GM06990 (cell line): ENCODE measurements at places on chromosomes 2 and 18.

- DNase-seq = no peak
Observed at GRCh38 chr2:39264733-39265132, 21.0 kb upstream of the CDKL4 start.

DNA sequence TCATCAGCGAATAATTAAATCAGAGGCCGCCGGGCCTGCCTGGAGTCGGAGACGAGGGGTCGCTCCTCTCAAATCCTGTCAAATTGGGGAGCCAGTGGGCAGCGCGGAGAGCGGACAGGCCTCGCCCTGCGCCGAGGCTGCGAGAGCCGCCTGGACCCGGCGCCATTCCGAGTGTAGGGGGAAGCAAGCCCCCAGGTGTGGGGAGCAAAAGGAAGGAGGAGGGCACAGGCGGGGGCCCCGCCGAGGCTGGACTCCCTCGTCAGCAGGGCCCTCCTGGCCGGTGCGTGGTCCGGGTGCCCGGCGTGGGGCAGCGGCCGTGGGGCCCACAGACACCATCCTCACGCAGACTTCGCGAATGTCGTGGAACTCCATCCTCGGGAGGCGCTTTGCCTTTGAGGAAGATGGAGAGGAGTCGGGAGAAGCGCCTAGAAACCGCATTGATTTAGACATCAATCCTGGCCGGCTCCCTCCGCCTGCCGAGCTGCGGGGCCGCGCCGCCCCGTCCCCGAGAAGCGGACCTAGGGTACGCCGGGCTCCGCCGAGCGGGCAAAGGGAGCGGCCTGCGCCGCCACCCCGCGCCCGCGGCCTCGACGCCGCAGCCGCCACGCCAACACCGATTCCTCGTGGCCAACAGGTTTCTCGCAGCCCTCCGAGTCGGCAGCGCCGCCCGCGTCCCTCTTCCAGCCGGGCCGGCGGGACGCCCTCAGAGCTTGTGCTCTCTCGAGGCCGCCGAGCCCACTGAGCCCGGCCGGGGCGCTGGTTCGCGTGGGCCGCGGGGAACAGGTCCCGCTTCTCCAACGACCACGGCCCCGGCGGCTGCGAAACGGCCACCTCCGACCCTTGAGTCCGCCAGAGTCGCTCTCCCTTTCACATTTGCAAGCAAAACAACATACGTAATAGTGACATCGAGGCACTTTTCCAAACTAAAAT lies 6.7 kb upstream of the ONECUT2 start:
- DNase-seq = no peak

- no peak for DNase-seq
Observed at GRCh38 chr2:25700221-25700660, 26.9 kb upstream of the DTNB start.

DNA sequence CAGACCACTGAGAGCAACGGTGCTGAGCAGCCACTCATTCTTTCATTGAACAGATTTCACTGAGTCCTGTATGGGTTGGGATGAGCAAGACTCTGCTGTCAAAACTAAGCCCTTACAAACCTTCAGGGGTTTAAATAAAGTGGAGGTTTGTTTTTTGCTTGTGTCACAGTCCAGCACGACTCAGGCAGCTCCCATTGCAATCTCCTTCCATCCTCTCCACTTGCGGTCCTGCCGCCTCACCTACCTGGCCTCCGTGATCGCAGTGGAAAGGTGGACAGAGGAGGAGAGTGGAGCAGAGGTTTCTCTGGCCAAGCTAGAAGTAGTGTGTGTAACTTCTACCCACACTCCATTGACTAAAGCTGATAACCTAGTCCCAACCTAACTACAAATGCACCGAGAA lies 332.2 kb downstream of the ZNF516 start:
- DNase-seq = no peak

DNA sequence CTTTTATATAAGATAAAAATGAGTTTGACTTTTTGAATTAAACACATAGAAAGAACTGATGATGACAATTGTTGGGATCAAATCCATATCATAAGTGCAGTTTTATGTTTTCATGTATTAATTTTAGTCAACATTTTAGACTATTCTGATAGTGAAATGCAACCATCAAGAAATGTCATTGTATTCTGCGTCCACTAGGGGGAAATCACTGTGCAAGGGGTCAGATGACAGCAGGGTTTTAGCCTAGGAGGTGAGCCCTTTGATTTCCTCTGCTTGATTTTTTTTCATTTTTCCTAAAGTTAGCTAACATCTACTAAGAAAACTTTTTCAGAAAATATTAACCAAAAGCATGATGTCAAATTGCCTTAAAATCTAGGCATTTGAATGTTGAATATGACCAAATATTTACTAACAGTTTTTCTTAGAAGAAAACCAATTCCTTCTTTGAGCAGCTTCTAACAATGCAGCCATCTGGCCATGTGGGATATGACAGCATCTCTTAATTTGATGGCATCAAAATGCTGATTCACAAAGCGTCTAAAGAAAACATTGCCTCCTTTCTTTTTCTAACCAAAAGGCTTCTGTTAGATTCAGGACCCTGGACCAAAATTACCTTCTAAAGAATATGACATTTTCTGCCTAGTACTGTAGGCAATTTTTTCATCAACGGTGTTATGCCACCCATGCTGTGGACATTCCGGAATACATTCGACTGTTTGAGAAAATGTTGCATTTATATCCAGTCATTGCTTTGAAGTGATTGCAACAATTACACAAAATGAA lies 141.5 kb downstream of the SPHKAP start:
- DNase-seq = peak; percentile 22

- DNase-seq = no peak
Observed at GRCh38 chr2:174446531-174446930, 40.3 kb downstream of the GPR155 start.

- DNase-seq = no peak
Observed at GRCh38 chr2:74199275-74199701, 873 bp downstream of the MTHFD2 start.

- DNase-seq = no peak
Observed at GRCh38 chr2:144830543-144830942, 310.6 kb upstream of the ZEB2 start.

DNA sequence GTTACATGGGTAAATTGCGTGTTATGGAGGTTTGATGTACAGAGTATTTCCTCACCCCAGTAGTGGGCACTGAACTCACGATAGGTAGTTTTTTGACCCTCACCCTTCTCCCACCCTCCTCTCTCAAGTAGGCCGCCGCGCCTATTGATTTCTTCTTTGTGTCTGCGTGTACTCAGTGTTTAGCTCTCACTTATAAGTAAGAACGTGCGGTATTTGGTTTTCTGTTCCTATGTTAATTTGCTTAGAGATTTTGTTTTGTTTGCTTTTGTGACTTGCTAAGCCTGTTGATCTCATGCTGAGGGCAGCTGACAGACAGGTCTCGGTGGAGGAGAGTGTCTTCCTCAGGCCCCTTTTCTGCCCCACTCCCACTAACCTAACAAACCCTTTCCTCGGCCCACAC lies 36.2 kb downstream of the ACOXL start:
- no peak for DNase-seq

DNA sequence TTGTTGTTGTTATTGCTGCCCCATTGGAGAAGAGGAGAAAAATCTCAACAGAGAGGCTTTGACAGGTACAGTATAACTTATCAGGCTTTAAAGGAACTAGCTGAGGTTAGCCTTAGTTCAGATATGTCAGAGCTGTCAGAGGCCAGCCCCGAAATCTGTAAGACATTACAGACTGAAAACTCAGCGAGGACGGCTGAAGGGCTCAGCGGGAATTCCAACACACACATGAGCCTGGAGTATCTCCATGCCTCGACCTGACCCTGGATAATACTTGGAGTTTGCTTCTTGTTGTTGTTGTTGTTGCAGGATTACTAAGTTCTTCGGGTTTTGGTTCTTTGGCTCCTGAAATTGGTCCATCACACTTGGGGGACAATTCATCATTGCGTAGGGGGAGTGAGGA lies 166.9 kb downstream of the MIB1 start:
- no peak for DNase-seq

- no peak for DNase-seq
Observed at GRCh38 chr2:225182126-225182525, 139.9 kb upstream of the DOCK10 start.

- DNase-seq = no peak
Observed at GRCh38 chr2:168254158-168254935, 7.0 kb upstream of the STK39 start.

- DNase-seq = no peak
Observed at GRCh38 chr2:182587831-182588230, 128.2 kb upstream of the DNAJC10 start.

DNA sequence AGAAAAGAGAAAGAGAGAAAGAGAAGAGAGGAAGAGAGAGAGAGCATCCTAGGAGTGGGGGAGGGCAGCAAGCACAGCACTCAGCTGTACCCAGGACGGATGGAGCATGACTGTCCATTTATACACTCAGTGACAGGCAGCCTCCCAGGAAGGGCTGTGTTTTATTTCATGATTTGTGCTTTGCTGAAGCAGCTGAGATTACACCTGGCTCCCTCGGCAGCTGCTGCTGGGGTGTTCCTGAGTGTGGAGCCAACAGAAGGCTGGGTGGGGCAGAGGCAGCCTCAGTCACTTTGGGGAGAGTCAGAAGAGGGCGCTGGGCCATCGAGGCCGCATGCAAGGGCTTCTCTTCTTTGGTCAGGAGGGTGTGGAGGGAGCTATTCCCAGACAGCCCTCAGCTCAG lies 47.8 kb upstream of the TEX51 start:
- DNase-seq = no peak

- DNase-seq = no peak
Observed at GRCh38 chr2:211247751-211248150, 691.4 kb downstream of the CPS1 start.
